ENCODE measurements at places on chromosomes 1 and 21.

- DNase-seq = no peak
Observed at GRCh38 chr1:245260883-245261282, 106.1 kb downstream of the KIF26B start.

DNA sequence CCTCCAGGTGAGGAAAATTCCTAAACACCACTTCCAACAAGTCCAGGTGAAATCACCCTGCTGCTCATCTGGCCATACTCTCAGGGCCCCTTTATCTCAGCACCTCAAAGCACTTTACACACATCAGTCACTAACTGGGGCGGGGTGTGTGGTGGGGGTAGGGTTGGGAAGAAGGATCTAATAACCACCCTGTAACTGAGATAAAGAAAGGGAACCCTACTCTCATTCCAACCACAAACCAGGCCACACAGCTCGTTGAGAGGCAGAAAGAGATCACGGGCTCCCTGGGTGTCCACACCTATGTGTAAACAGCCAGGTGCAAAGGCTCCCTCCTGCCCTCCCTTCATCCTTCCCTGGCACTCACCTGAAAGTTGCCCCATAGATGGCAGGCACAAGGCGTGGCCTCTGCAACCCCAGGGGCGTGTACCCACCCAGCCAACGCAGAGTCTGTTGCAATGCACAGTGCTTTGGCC, 20.4 kb downstream of the GPR161 start:
- DNase-seq = no peak

DNA sequence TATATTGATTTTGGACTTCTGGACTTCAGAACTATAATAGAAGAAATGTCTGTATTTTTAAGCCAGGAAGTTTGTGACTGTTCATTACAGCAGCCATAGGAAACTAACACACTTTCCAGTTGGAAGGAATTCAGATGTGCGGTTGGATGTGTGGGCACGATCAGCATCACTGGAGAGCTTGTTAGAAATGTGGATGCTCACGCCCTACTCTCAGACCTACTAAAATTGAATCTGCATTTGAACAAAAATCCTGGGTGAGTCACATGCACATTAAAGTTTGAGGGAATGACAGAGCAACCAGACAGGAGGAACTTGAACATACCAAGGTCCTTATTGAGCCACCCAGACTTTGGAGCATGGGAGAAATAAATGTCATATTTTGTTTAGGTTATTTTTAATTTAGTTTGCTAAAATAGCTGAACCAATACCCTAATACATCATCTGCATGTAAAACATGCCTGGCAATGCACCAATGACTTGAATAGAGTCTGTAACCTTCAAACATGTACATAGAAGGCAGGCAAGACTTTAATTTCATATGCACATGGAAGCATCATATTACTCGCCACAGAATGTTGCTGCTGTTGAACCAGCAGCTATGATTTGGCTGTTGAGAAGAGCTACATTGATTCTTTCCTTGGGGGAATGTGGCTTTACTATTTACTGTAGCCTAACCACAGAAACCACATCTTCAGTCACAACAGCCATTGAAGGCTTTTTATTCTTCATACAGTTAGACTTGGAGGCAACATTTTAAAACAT, 346.2 kb downstream of the BARHL2 start:
- no peak for DNase-seq

DNA sequence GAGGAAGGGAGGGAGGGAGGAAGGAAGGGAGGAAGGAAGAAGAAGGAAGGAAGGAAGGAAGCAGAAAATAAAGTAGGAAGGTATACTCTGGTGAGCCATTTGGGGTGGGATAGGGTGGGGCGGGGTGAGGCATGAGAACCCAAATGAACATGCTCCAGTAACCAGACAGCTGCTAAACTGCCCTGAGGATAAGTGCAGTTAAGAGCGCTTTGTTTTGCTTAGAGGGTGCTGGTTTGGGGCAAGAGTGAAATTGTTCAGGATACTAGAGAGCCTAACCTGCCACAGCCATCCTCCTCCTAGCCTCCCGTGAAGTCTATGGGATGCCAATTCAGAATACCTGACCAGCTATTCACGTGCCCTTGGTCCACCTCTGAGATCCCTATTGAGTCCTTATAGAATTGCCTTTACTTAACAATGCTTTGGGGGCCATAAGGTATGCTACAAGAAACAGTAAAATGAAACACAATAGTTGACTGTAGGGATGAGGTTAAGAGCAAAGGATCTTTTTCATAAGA, 59.0 kb upstream of the ATF3 start:
- no peak for DNase-seq

- DNase-seq = no peak
Observed at GRCh38 chr1:57803586-57803985, 379.7 kb upstream of the DAB1 start.

DNA sequence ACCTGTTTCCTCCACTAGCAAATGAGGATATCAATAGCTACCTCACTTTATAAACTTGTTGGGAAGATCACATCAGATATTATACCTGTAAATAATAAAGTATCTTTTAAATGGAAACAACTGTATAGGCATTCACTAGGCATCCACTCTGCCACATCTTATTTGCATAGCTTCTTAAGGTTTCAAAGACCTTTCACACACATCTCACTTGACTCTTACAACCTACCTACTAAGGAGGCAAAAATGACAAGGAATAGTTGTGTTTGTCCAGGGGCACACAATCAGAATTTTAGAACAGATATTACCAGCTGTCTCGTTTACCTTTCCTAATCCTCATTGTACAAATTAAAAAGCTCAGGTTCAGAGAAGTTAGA, 51.5 kb downstream of the VANGL2 start:
- no peak for DNase-seq

- DNase-seq = no peak
Observed at GRCh38 chr1:151841141-151841540, 1.5 kb upstream of the C2CD4D start.

DNA sequence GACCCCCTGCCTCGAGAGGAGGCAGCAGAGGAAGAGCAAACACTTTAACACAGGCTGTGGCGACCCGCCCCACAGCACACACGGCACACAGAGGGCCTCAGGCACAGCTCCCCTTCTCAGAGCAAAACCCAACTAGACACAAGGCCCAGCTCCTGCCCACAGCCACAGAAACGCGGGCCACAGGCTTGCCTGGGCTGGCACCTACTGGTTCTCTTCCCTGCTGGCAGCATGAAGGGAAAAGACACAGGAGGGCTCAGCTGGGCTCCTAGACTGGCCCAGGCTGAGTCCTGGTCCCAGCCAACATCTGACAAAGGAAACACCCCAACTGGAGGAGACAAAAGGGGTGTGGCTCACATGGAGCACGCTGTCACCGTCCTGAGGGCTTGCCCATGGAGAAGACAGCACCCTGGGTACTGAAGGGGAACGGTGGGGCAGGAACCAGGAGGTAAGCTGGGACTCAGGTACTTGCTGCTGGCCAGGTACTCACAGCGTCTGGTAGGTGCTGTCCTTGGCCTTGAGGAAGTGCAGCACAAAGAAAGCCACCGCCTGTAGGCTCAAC, 3.5 kb downstream of the CD164L2 start:
- no peak for DNase-seq

Measured in stimulated activated CD8-positive, alpha-beta memory T cell treated with anti-CD3 and anti-CD28 coated beads, Interleukin-15, amount 100 ng/mL, for 24 hours (primary cell).